ENCODE measurements at places on chromosomes 2 and 18. TPM values are rescaled to one million over a fixed set of nuclear protein-coding genes. Genes with fewer than 3 reads are reported as not detected.

The SCYGR4 gene
- total RNA-seq = not detected

The C2orf69 gene
- 12.8 TPM for total RNA-seq

The LYPD6B gene
- 7.7 TPM for total RNA-seq

DNA sequence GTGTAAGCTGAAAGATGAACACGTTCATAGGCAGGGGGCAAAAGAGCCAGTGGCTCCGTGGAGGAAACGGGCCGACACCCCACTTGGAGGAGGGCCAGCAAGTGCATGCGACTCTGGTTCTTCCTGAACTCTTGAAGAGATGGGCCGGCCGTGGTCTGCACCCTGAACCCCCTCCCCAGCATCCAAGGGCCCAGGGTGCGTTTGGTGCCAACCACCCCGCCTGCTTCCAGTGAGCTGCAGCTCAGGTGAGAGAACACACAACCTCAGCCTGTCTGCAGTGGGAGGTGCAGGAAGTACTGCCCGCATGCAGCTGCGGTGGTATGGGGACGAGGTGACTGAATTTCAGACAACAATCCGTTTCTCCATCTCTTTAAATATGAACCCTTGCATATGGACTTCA, 58.9 kb downstream of the ADNP2 start:
- DNase-seq = no peak

DNA sequence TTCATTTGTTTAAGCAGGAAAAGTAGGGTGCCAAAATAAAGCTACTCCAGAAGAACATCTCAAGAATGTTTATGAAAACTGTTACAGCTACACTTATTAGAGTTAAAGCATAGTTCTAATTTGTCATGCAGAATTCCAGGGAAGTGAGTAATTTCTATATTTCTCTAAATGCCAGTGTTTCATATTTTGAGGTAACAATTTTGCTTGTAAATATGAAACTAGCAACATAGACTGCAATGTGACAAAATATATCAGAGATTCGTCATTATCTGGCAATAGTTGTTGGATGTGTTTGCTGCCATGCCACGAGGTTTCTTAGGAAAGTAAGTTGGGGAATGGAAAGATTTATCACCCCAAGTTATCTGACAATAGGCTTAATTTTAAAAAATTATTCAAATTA, 424.1 kb upstream of the ZEB2 start:
- peak; percentile 31 for DNase-seq

DNA sequence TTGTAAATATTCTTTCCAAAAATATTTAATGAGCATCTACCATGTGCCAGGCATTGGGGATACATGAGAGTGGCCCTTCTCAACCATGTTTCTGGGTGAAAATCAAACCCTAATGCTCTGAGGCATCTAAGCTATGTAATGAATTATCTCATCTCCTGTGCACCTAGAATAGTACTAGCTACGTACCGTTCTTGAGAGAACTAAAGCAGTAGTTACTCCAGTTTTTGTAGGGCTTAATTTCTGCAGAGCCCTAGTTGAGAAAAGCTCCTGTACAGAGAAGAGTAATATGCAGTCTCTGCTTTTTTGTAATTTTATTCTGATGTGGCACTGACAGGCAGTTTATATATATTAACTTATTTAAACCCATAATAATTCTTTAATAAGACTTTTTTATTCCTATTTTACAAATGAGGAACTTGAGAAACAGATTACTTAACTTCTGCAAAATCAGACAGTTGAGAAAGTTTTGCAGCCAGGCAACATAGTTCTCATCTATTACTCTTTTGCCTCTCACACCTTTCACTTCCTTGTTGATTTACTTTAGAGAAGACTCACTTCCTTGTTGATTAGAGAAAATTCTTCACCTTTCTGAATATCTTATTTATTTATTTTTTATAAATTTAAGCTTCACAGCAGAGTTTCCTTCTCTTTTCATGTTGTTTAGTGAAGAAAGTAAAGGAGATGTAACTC, 3.1 kb downstream of the SPOPL start:
- no peak for DNase-seq

GRCh38 chr2:40668425-40668824, 216.5 kb upstream of the SLC8A1 start:
- no peak for DNase-seq
